ENCODE measurements at places on chromosomes 3 and 15.

- DNase-seq = no peak
Observed at GRCh38 chr3:185658943-185659342, 72.8 kb downstream of the SENP2 start.

DNA sequence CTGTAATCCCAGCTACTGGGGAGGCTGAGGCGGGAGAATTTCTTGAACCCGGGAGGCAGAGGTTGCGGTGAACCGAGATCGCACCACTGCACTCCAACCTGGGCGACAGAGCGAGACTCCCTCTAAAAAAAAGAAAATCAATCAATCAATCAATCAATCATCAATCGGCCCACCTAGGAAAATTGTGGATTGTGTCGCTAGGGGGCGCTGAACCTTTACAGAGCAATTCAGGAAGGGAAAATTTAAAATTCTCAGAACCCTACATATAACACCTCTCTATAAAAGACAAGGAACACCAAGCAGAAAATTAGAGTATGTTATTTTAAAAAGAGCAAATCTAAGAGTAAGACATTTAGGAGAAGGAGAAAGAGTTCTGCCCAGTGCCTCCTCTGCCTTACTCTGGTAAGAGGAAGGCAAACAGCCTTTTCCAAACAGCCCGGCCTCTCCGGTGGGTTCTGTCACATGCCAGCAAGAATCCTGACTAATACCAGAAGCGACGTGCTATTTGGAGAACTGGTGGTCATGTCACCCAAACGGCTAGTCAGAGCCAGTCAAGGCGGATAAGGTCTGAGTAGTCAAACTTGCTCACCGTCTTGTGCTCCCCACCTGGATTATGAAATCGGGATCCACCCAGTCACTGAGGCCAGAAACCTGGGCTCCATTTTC lies 22.3 kb upstream of the SMCO1 start:
- DNase-seq = no peak

DNA sequence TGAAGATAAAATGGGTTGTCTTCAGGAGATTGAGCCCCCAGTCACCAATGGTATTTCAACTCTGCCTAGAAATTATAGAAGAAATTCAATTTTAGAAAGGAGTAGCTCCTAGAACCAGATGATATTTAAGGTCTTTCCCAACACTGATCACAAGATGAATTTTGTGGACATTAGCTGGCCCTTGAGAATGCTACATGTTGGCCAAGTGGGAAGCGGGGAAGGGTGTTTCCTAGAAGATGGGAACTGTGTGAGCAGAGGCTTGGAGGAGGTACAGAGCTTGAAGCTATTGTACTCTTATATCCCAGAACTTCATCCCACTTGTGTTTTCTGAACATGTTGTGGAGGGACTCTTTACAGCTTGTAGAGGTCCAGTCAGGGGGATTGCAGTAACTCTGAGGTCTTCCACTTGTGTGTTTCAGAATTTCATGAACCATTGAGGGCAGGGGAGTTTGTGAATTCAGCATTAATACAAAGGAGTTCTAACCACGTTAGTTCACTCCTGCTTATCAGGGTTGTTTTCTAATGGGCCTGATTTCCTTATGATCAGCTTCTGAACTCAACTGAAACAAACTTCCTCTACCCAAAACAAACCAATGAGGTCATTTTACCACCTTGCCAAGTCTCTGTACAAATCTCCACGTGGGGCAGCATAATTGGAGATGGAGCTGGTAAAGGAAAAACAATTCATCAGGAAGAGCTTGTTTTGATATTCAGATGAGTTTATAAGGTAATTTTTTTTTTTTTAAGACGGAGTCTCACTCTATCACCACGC lies 152.6 kb upstream of the TPM1 start:
- no peak for DNase-seq

DNA sequence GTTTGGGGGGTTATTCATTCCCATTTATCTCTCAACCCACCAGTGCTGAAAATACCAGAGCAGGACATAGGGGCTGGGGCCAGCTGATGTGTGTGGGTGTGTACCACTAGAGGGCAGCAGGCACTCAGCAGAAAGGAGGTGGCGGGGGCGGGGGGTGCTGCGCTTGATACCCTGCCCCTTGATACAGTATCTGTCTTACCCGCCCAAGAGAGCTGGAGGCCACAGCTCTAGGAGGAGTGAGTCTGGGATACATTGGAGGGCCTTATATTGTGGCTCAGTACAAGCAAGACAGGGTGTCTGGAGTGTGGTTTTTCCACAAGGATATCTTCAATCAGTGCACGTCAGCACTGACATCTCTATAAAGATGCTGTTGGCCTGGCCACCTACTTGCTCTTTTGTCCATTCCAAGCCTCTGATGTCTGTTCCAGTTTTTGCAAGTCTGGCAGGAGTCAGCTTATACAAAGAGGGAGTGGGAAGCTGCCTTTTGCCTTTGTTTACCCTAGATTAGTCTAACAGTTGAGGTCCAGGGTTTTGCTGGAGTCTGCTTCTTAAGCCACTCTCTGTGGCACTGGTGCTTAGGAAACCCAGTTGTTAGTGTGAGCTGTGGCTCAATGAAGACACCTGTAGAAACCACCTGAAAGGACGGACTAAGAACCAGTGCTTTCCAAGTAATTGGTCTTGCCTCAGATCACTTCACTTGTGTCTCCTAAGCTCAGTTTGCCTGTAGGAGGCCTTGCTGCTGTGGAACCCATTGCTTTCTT lies 1.5 kb upstream of the RBM15B start:
- DNase-seq = no peak

DNA sequence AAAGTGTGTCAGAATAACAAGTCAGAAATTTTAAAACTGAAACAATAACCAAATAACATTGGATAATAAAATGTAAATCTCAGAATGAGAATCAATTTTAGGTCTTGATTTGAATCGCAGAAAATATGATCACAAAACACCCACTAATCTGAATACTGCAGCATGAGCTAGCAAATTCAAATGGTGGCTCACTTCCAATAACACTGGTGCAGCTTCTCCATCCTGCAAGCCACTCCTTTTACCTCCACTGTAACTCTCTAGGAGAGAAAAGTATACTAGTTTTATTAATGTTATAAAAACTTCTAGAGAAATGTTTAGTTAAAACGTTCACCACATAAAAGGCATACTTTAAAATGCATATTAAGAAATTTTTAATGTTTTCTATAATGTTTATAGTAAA lies 30.4 kb downstream of the UBE3A start:
- no peak for DNase-seq

GRCh38 chr3:68334367-68334986 lies 597.9 kb downstream of the TAFA4 start:
- DNase-seq = no peak
